ENCODE measurements at places on chromosomes 13 and 19.

- no peak for DNase-seq
Measured at GRCh38 chr13:101757446-101758039, 305.1 kb downstream of the ITGBL1 start.

- no peak for DNase-seq
Measured at GRCh38 chr13:77002590-77003190, 10.8 kb downstream of the CLN5 start.

- DNase-seq: no peak
Measured at GRCh38 chr13:49749848-49750247, 42.6 kb downstream of the KPNA3 start.

- DNase-seq: no peak
Measured at GRCh38 chr19:35852029-35852780, at the start of gene NPHS1. TSS of gene NPHS1 (minus strand) at chr19:35852504. CDS start at chr19:35851837, 667 bp downstream.

DNA sequence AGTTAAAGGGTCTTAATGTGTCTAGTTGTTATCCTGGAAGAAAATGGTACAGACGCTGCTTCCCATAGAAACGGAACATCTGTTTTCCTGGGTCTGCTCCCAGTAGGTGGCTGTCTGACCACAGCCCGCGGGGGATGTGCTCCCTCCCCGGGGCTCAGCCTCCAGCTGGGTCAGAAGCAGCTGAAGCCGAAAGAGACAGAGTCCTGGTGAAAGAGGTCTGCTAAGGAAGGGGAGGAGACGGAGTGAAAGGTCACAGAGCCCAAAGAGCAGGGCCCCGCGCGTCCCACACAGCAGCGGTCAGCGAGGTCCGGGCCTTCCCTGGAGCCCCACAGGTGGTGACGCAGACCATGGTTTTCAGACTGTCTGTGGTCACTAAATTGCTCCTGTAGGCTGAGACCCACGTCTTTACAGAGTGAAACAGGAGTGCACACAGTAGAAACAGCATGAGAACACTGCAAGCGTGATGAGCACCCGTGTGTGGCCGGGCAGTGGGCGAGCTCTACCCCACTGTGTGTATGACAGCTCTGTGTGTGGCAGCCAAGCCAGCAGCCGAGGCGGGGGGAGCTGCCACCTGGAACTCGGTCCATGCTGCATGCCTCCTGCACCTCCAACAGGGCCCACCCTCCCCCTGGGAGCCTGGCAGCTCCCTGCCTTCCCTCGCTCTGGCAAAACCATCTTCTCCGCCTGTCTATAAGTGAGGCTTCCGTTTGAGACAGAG, 52.0 kb upstream of the C13orf46 start:
- no peak for DNase-seq

- DNase-seq: no peak
Measured at GRCh38 chr19:15194938-15195337, 5.9 kb downstream of the NOTCH3 start.

GRCh38 chr13:45196622-45197021, 4.2 kb downstream of the KCTD4 start:
- DNase-seq: no peak

- DNase-seq: no peak
Measured at GRCh38 chr13:73720216-73720840, 413.9 kb downstream of the KLF12 start.

GRCh38 chr19:4966591-4966990, 2.3 kb upstream of the KDM4B start:
- DNase-seq: no peak

DNA sequence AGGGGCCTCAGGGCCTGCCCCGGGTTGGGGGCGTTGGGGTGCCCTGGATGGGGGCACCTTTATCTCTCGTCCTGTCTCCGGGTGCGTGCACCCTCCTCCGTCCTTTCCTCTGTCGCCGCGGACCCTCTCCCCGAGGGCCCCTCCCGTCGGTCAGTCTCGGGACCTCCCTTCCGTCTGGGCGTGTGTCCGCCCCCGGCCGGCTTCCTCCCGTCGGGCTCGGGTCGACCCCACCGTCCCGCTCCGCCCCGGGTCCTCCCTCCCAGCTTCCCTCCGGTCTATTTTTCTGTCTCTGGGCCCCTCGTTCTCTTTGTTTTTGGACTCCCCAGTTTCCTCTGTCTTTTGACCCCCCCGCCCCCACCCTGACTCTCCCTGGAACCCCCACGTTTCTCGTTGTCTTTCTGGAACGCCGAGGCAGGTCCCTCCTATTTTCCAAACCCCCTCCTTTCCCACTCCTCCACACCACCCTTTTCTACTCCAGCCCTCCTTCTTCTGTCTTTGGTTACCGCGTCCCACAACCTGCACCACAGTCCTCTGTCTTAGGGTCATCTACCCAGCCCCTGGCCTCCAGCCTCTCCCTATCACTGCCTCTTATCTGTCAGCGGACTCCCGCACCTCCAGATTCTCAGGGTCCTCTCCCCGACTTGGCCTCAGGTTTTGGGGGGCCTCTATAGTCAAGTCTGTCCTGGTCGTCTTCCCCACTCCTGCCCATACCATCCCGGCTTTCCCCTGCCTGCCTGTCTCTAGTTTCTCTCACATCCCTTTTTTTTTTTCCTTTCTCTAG, 757 bp downstream of the EGLN2 start:
- DNase-seq: no peak

DNA sequence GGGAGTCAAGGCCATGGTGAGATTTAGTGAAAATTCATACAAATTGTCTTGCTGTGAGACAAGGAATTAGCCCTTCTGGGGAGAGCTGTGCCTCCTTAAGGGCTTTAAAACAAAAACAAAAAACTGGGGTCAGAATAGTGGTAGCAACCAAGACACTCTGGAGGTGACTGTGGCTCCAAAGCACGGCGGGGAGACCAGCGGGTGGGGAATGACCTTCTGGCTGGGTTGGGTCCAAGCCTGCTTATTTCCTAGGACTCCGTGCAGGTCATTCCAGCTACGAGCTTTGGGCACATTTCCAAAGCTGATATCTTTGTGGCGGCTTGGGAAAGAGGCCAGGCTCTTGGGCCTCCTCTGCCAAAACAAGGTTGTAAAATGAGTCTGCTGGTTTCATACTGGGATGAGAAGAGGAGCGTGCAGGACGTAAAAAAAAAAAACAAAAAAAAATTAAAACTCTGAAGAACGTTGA, 348.3 kb downstream of the UQCRFS1 start:
- DNase-seq: no peak

GRCh38 chr19:57572415-57572947, 6.2 kb downstream of the ZNF416 start:
- DNase-seq: no peak

DNA sequence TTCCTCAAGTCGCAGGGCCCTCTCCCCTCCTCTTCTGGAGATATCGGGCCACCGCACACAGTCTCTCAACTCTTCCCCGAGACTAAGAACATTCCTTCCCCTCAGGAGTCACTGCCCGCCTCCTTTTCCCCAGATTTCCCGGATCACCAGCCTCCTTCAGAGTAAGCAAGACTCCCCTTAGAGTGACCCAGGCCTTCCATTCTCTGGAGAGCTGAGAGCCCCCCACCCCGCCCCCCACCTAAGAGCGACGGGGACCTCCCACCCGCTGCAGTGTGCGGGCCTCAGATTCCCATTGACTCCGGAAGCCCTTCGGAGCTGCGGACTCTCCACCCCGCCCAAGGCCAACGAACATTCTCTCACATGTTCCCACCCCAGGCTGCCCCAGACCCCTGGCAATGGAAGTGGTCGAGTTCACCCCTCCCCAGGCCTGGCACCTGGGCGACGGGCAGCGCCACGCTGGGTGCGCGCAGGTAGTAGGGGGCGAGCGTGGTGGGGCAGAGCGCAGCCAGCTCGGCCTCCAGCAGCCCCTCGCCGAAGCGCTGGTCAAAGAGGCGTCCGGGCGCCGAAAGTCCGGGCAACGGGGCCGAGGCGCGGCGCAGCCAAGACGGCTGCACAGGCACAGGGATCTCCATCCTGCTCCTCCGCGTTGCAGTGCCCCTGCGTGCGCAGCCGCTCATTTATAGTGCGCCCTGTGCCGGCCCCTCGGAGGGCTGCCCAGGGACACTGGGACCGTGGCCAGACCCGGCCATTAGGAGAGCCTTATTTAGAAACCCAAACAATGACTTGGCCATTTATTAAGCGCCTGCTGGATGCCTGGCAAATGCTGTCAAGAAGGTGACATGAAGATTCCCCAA, at the start of gene HSPB6:
Gene HSPB6, minus strand, starts transcription at position 653 of the 854 bp plus-strand sequence. Its CDS starts 21 bp downstream, at position 632.
- no peak for DNase-seq

GRCh38 chr19:16911046-16911445, 22.2 kb downstream of the F2RL3 start:
- no peak for DNase-seq

- peak; percentile 14 for DNase-seq
Measured at GRCh38 chr13:29548722-29549121, 46.8 kb downstream of the SLC7A1 start.

- no peak for DNase-seq
Measured at GRCh38 chr13:51818781-51819511, 15.0 kb upstream of the DHRS12 start.

- DNase-seq: no peak
Measured at GRCh38 chr13:97221046-97221445, 1.1 kb upstream of the MBNL2 start.

GRCh38 chr13:29472332-29472961, 123.0 kb downstream of the SLC7A1 start:
- peak; percentile 32 for DNase-seq

DNA sequence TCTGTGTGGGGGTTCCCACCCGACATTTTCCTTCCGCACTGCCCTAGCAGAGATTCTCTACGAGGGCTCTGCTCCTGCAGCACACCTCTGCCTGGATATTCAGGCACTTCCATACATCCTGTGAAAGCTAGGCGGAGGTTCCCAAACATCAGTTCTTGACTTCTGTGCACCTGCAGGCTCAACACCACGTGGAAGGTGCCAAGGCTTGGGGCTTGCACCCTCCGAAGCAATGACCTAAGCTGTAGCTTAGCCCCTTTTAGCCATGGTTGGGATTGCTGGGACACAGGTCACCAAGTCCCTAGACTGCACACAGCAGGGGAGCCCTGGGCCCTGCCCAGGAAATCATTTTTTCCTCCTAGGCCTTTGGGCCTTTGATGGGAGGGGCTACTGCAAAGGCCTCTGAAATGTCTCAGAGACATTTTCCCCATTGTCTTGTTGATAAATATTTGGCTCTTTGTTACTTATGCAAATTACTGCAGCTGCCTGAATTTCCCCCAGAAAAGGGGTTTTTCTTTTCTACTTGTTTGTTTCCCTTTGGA, 1004.8 kb downstream of the OLFM4 start:
- DNase-seq: no peak

- DNase-seq: no peak
Measured at GRCh38 chr13:23430664-23431063, 2.8 kb downstream of the SACS start.

- DNase-seq: peak; percentile 68
Measured at GRCh38 chr19:38877781-38878574, at the start of gene RINL. TSS of gene RINL (minus strand) at chr19:38878275. CDS start at chr19:38876742, 1,533 bp downstream.

DNA sequence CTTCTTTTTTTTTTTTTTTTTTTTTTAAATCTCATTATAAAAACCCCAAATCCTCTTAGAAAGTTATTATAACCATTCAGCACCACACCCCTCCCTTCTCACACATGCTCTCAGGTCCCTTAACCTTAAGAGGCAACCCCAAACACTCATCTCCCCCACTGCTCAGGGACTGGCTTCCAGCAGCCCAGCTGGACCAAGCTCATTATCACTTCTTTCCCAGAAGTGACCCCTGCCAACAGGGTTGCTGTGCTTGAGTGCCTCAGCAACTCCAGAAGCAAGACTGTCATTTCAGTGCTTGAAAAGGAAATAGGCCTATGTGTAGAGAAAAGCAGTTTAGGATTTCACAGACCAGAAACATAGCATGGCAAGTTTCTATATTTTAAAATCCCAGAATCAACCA, 84.3 kb downstream of the SLAIN1 start:
- DNase-seq: no peak

DNA sequence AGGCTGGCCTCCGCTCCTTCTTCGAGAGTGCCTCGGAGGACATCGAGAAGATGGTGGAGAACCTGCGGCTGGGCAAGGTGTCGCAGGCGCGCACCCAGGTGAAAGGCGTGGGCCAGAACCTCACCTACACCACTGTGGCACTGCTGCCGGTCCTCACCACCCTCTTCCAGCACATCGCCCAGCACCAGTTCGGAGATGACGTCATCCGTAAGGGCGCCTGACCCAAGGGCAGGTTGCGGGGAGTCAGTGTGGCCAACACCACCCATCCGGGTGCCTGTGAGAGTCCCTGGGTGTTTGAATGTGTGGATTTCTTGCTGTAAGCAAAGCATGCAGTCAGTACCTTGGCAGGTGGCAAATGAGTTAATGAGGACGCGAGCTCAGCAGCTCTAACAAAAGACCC, 78.8 kb downstream of the RYR1 start:
- no peak for DNase-seq

DNA sequence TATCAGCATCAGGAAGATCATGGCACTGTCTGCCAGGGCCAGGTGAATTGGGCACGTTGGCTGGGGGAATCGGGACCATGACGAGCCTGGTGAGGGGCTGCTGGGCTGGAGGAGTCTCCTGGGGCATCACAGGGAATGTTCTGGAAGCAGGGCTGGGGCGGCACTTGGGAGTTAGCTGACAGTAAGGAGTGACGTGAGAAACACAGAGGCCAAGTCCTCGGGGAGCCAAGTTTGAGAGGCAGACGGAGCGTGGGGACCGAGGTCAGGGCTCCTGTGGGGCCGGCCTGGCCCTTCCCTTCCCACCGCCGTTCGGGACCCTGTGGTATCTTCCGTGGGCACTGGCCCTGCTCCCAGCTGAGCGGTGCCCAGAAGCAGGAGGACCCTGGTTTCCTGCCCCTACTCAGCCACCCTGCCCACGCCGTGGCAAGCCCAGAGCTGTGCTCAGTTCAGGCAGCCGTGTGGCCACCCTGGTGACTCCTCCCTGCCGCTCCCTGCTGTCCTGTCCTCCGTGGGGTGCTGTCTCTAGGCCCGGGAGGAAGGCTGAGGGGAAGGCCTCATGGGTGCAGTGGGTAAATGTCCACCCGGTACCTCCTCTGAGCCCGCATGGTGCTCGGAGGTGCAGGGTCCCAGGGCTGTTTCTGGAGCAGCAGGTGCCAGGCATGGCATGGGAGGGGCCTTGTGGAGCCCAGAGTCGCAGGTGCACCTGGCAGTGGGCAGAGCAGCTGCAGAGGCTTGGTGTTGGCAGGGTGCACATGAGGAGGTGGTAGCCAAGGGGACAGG, 25.2 kb downstream of the CRTC1 start:
- no peak for DNase-seq

- no peak for DNase-seq
Measured at GRCh38 chr19:13997631-13997962, 8.5 kb downstream of the RFX1 start.

DNA sequence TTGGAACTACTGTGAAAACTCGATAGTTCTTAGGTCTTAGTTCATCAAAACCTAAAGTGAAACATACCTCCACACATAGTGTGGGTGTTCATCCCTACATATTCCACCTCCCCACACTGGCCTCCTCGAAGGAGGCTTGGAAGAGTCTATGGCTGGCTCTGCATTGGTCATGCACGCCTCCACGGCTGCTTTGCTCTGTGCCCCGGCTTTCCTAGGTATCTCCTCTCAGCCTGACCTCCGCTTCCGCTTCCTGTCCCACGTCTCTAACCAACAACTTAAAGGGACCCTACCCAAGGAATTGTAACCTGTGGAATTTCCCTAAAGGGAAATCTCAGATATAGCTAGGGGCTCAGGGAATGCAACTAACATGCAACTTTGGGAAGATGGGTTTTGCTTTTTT, 79.7 kb upstream of the MBNL2 start:
- DNase-seq: no peak

GRCh38 chr13:43363156-43363953, 340.0 kb downstream of the DNAJC15 start:
- no peak for DNase-seq

GRCh38 chr19:23460656-23461055, 65.4 kb upstream of the ZNF91 start:
- no peak for DNase-seq

- no peak for DNase-seq
Measured at GRCh38 chr19:55488986-55489710, 912 bp downstream of the SSC5D start.

GRCh38 chr19:32599736-32600157, 18.8 kb downstream of the PDCD5 start:
- no peak for DNase-seq

- no peak for DNase-seq
Measured at GRCh38 chr13:95059306-95059705, 241.9 kb downstream of the ABCC4 start.

All from CMK (cell line).